Stimulated activated CD8-positive, alpha-beta memory T cell treated with anti-CD3 and anti-CD28 coated beads, Interleukin-4, amount 100 ng/mL, for 1 hour (primary cell): ENCODE measurements at places on chromosomes 1 and 21.

GRCh38 chr1:41286486-41286885 is 44.4 kb upstream of the SCMH1 start:
- no peak for DNase-seq

- DNase-seq, result no peak
These were observed 46.6 kb downstream of the LYST start for GRCh38 chr1:235820061-235820460.

DNA sequence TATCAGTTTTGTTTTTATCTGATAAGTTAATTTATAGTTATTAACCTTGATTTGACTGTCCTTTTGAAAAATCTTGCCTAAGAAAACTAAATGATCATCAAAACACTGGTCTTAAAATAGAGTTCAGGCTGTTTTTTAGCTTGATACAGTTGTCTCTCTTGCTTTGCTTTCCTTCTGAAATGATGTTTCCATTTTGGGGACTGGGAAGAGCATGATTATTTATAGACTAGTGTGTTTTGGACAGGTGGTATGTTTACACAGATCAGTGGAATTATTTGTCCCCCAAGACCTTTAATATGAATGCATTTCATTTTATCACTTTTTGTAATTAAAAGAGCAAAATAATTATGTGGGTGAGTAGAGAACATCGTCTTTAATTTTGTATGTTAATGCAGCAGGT is 90.8 kb downstream of the XPR1 start:
- no peak for DNase-seq

- peak; percentile 36 for DNase-seq
These were observed at the start of gene NIBAN1 for GRCh38 chr1:184974056-184974836. TSS of gene NIBAN1 (minus strand) at chr1:184974508. CDS start at chr1:184974356, 152 bp downstream.

GRCh38 chr21:33540711-33541104 is 1.2 kb downstream of the GART start:
- no peak for DNase-seq

GRCh38 chr1:56133522-56134472 is 445.6 kb downstream of the PLPP3 start:
- DNase-seq, result no peak

GRCh38 chr1:4397196-4397595 is 257.2 kb upstream of the AJAP1 start:
- DNase-seq, result no peak

GRCh38 chr1:24932725-24933294 is 2.7 kb upstream of the RUNX3 start:
- no peak for DNase-seq

- no peak for DNase-seq
These were observed 207.0 kb downstream of the SIPA1L2 start for GRCh38 chr1:232422898-232423297.

GRCh38 chr21:46226146-46226545 is 2.4 kb downstream of the LSS start:
- DNase-seq, result no peak

DNA sequence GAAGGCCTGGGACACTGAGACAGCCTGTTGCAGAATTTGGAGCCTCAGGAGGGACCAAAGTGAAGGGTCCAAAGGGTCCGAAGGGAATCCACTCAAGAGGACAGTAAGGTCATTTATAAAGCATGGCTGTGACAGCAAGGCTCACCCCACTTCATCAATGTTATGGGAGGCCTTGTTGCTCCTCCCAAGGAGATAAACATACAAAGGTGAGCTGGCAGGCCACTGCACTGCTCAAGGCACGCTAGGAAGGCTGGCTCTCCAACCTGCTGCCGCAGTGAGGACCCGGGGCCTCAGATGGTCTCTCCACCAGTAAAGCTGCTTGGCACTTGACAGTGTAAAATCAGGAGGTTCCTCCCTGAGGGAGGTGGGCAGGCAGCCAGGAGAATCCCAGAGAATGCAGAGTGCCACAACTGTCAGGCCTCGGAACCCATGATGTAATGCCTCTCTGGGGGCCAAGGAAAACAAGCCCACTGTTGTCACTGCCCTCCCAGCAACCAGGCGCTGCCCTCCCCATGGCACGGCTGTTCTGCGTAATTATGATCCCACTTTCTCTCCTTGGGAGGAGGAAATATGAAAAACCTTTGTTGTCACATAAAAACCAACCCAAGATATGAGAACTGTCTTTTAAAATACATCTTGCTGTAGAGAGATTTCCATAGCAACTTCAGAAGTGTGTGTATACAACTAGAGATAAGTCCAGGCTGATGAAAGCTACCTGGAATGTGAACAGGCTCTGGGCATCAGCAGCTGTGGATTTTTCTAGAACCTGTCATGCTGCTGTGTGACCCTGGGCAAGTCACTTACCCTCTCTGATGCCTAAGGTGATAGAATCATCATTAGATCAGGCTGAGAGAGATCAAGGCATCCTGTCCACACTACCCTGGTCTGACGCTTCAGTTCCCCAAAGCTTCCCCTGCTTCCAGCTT is 102.5 kb downstream of the KCNN3 start:
- DNase-seq, result no peak

DNA sequence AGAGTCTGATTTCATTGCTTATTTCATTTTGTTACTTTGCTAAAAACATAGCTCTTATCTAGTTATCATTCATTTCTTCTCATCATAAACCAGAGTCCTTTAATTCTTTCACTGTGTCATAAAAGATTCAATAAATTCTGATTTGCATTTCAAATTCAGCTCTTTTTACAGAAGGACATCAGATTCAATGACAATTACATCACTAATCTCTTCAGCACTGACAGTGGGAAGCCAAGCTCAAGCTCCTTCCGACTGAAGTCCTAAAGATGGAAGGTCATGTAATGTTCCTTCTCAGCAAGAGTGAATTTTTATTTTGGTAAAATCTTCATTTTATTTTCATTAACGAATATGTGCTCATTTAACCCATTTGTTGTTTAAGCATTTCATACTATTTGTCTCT is 530.7 kb upstream of the ADGRL2 start:
- no peak for DNase-seq
